Brain pericyte (primary cell): ENCODE measurements at places on chromosomes 2 and 18.

DNA sequence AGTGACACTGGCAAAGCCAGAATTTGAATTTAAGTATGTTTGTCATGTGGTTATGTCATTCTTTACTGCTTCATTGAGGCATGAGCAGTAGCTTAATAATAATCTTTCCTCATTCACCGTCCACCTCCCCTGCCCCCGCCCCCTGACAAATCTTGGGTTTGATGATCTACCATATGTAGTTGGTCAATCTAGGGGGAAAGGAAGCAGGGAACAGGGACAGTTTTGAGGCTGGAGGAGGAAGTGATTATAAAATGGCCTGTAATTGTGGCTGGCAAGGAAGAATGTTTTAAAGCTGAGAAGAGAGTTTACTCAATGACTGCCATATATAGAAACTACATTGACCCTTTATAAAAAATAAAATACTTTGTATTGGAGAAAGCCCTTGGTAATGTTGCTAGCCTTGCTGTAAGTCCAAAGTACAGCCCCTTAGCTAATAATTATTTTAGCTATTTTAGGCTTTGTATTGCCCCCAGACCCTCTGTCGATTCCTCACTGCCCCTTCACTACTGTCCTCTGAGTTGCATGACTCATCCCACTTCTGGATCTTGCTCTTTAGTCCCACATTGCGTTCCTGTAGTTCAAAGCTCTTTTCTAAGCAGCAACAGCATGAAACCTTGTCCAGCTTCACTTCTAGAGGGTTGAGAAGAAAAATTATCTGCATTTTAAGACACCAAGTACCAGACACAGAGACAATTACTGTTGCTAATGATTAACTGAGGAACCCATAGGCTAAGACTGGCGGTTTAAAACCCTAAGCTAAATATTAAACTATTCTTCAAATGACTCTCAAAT lies 38.4 kb downstream of the PELI1 start:
- DNase-seq, result no peak

GRCh38 chr2:130744287-130745117 lies 10.8 kb upstream of the AMER3 start:
- no peak for DNase-seq

DNA sequence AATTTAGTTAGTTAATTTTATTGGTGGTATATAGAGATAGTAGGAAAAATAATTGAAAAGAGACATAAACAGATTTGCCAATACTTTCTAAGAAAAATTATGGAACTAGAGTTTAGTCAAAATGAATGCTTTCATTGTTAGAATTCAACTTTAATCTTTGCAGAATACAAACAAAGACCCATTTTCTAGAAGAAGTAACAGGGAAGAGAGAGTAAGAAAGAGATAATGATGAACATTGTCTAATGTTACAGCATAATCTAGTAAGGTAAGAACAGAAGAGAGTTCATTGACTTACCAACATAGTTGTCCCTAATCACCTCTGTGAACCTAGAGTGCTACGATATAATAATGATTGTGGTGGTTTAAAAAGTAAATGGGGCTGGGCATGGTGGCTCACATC lies 23.7 kb downstream of the SCN1A start:
- DNase-seq, result no peak

- DNase-seq, result no peak
These were observed 203.7 kb downstream of the MYO3B start for GRCh38 chr2:170381678-170382077.

- DNase-seq, result no peak
These were observed 8.3 kb upstream of the TGFA start for GRCh38 chr2:70561893-70562292.
